ENCODE measurements at places on chromosomes 1 and 21. TPM values are rescaled to one million over a fixed set of nuclear protein-coding genes. Genes with fewer than 3 reads are reported as not detected.
A peak's percentile ranks its signal among the peaks of the same experiment; 100 is the strongest.

GRCh38 chr1:69568421-69569174 is 876 bp downstream of the LRRC7 start:
- peaks cover 10% of the 10 kb centered on the region for H3K36me3 ChIP-seq
- H3K4me3 ChIP-seq: no peak overlapping the region
- no peak for DNase-seq
- no peak overlapping the region for H3K27ac ChIP-seq

- DNase-seq: no peak
- H3K4me3 ChIP-seq: no peak overlapping the region
- no peak overlapping the region for H3K27ac ChIP-seq
- H3K4me1 ChIP-seq: no peaks in the 10 kb centered on the region
Observed at GRCh38 chr1:118264343-118264742, 79.3 kb upstream of the SPAG17 start.

GTF2B gene
- total RNA-seq: 43.1 TPM

DNA sequence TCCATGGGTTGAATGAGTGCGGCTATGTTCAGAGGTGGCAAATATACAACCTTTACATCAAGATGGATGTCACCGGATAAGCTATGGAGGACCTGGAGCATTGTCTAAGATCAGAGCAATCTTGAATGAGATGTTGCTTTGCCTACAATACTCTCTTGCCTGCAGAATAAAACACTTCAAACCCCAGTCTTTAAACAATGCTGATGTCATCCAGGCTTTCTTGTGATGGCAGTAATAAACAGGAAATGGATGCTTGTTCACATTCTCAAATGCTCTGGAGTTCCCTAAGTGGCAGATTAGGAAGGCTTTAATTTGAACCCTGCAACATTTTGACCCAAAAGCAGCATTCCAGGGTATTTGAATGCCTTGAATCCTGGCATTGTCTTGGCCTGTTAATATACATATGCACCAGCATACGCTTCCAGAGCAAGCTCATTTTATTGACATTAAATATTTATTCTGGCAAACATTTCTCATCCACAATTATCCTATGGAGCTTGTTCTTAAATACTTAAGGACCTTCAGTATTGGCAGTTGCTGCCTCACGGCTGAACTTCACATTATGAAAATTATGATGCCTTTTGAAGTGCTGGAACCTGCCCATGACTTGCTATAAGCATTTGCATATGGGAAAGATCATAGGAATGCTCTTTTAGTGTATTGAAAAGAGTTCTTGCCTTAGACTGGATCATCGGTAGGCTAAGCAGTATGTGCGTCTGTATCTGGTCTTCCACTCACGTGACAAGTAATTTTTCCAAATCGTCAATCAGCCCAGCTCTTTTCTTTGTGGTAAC is 422.7 kb downstream of the SIPA1L2 start:
- no peak overlapping the region for H3K4me3 ChIP-seq
- DNase-seq: no peak
- no peaks in the 10 kb centered on the region for H3K36me3 ChIP-seq
- peaks cover 32% of the 10 kb centered on the region for H3K27me3 ChIP-seq
- no peak overlapping the region for H3K27ac ChIP-seq

GRCh38 chr1:200550367-200550766 is 70.2 kb downstream of the KIF14 start:
- no peak overlapping the region for H3K4me3 ChIP-seq
- no peaks in the 10 kb centered on the region for H3K36me3 ChIP-seq
- no peaks in the 10 kb centered on the region for H3K27me3 ChIP-seq
- H3K27ac ChIP-seq: no peak overlapping the region
- no peaks in the 10 kb centered on the region for H3K4me1 ChIP-seq

DENND2C gene
- total RNA-seq: 0.81 TPM

LCE2C gene
- total RNA-seq: not detected

DNA sequence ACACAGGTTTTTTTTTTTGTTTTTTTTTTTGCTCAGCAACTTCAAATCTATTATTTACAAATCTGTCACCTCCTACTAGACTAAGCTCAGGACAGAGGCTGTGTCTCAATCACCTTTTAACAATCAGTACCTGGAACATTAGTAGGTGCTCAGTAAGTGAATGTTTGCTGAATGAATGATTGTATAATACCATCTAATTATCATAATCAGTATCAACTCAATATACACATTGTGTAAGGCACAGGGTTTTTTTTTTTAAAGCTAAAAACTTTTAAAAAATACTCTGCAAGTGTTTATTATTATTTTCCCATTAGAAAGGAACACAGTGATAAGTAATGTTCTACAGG is 9.2 kb downstream of the ERRFI1 start:
- peaks cover 10% of the 10 kb centered on the region for H3K27me3 ChIP-seq
- H3K36me3 ChIP-seq: no peaks in the 10 kb centered on the region
- H3K4me3 ChIP-seq: no peak overlapping the region
- peaks cover 5% of the 10 kb centered on the region for H3K4me1 ChIP-seq
- no peak for DNase-seq

INTS11 gene
- 204 TPM for total RNA-seq

GRCh38 chr1:224884361-224884801 is 45.1 kb upstream of the DNAH14 start:
- no peak for DNase-seq
- no peaks in the 10 kb centered on the region for H3K36me3 ChIP-seq
- H3K4me3 ChIP-seq: no peak overlapping the region

LYPLAL1 gene
- 12.5 TPM for total RNA-seq

GRCh38 chr1:162141281-162142054 is 72.0 kb downstream of the NOS1AP start:
- no peak overlapping the region for H3K27ac ChIP-seq
- H3K4me3 ChIP-seq: no peak overlapping the region
- peaks cover 22% of the 10 kb centered on the region for H3K27me3 ChIP-seq
- peaks cover 10% of the 10 kb centered on the region for H3K4me1 ChIP-seq

GRCh38 chr1:87243573-87243972 is 85.1 kb upstream of the LMO4 start:
- no peak overlapping the region for H3K4me3 ChIP-seq
- no peak overlapping the region for H3K27ac ChIP-seq
- no peaks in the 10 kb centered on the region for H3K4me1 ChIP-seq
- H3K36me3 ChIP-seq: no peaks in the 10 kb centered on the region

DIRAS3 gene
- not detected for total RNA-seq

GRCh38 chr1:54874079-54874830 is 12.7 kb downstream of the DHCR24 start:
- no peak overlapping the region for H3K4me3 ChIP-seq
- no peak overlapping the region for H3K27ac ChIP-seq
- DNase-seq: no peak
- H3K4me1 ChIP-seq: no peaks in the 10 kb centered on the region

GRCh38 chr1:219755234-219755633 is 142.3 kb upstream of the ZC3H11B start:
- no peaks in the 10 kb centered on the region for H3K27me3 ChIP-seq
- no peaks in the 10 kb centered on the region for H3K36me3 ChIP-seq
- DNase-seq: no peak
- H3K27ac ChIP-seq: no peak overlapping the region
- H3K4me3 ChIP-seq: no peak overlapping the region

PTPN14 gene
- total RNA-seq: 0.05 TPM

DNA sequence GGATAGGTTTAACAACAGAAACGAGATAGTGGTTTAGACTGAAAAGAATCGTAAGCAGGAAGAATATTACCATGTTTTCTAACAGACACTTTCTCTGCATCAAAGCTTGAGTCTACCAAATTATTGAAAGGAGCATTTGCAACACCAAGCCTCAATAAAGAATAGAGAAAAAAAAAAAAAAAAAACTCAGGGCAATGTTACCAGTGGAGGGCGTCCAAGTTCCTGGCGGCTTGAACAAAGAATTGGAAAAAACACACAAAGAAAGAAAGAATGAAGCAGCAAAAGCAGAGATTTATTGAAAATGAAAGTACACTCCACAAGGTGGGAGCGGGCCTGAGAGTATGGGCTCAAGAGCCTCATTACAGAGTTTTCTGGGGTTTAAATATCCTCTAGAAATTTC is 686.5 kb upstream of the ADGRL2 start:
- H3K27ac ChIP-seq: no peak overlapping the region
- H3K4me1 ChIP-seq: no peaks in the 10 kb centered on the region
- no peaks in the 10 kb centered on the region for H3K27me3 ChIP-seq
- no peak overlapping the region for H3K4me3 ChIP-seq
- no peak for DNase-seq

DHX9 gene
- 247 TPM for total RNA-seq

- peaks cover 8% of the 10 kb centered on the region for H3K4me1 ChIP-seq
- H3K36me3 ChIP-seq: no peaks in the 10 kb centered on the region
- H3K27ac ChIP-seq: no peak overlapping the region
- no peak overlapping the region for H3K4me3 ChIP-seq
Observed at GRCh38 chr1:17201201-17202021, 3.5 kb upstream of the PADI1 start.

- no peak for DNase-seq
- H3K36me3 ChIP-seq: no peaks in the 10 kb centered on the region
- no peaks in the 10 kb centered on the region for H3K27me3 ChIP-seq
- no peak overlapping the region for H3K27ac ChIP-seq
Observed at GRCh38 chr1:59278780-59279354, 18.0 kb upstream of the FGGY start.

DNA sequence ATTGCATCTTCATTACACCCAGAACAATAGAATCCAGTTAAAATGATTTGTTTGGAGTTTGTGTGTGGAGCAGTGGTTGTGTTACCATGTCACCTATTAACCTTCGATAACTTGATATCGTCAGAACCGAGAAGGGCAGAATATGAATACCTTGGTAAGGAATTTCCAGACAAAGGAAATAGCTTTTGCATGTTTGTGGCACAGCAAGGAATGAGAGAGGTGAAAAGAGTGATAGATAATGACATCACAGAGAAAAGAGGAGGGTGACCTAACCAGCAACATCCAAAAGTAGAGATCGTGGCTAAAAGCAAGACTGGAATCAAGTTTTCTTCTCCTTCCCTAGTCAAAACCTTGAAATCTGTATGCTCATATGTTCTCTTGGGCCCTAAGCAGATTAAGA is 244.6 kb upstream of the NEGR1 start:
- no peak for DNase-seq
- no peaks in the 10 kb centered on the region for H3K36me3 ChIP-seq
- H3K27ac ChIP-seq: no peak overlapping the region
- no peaks in the 10 kb centered on the region for H3K4me1 ChIP-seq
- no peaks in the 10 kb centered on the region for H3K27me3 ChIP-seq

- peaks cover 18% of the 10 kb centered on the region for H3K36me3 ChIP-seq
- H3K27me3 ChIP-seq: no peaks in the 10 kb centered on the region
- H3K27ac ChIP-seq: peak overlapping the region; percentile 79
- peak overlapping the region; percentile 66 for H3K4me3 ChIP-seq
- peaks cover 57% of the 10 kb centered on the region for H3K4me1 ChIP-seq
- no peak for DNase-seq
Observed at GRCh38 chr1:192529031-192529755, 46.4 kb upstream of the RGS1 start.

GRCh38 chr1:19435851-19436455 is 49.4 kb downstream of the CAPZB start:
- DNase-seq: no peak
- H3K4me1 ChIP-seq: peaks cover 56% of the 10 kb centered on the region
- peak overlapping the region; percentile 85 for H3K27ac ChIP-seq
- H3K27me3 ChIP-seq: no peaks in the 10 kb centered on the region
- no peaks in the 10 kb centered on the region for H3K36me3 ChIP-seq

SPRR4 gene
- not detected for total RNA-seq

GRCh38 chr1:76262601-76263000 is 188.1 kb downstream of the ST6GALNAC3 start:
- H3K27me3 ChIP-seq: no peaks in the 10 kb centered on the region
- no peak overlapping the region for H3K27ac ChIP-seq
- H3K4me3 ChIP-seq: no peak overlapping the region
- H3K36me3 ChIP-seq: no peaks in the 10 kb centered on the region
- H3K4me1 ChIP-seq: peaks cover 11% of the 10 kb centered on the region

FAM131C gene
- not detected for total RNA-seq

GRCh38 chr1:27967106-27967883 is 7.5 kb downstream of the XKR8 start:
- no peak overlapping the region for H3K4me3 ChIP-seq
- peaks cover 8% of the 10 kb centered on the region for H3K4me1 ChIP-seq
- DNase-seq: no peak

DNA sequence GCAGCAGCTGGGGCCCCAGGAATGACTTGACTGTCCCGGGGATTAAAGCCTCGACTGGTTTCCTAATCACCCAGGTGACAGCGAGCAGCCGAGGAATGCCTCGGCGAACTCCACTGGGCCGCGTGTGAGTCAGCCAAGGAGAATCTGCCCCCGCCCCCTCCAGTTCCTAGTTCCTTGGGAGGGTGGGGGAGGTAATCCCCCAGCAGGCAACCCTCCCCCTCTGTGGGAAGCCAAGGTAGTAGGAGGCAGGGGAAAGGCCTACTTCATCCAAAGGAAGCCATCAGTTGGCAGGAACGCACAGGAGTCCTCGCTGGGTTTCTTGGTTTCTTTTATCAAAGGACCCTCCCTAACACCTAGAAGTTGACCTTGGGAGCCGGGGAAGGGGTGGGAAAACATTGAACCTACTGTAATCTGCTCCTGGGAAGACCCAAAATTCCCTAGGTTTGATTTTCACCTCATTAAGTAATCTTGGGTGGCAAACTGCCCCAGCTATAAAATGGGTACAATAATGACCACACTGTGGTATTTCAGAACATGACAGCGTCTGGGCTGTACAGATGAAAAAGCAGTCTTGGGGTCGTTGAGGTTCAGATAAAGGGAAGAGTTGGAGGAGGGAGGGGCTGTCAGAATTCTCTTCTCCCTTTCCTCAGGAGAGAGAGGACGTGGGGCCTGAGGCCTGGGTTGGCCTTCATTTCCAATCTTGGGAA is 1.4 kb downstream of the TENT5B start:
- peaks cover 3% of the 10 kb centered on the region for H3K4me1 ChIP-seq
- H3K4me3 ChIP-seq: no peak overlapping the region
- no peak for DNase-seq
- peaks cover 14% of the 10 kb centered on the region for H3K27me3 ChIP-seq

DNA sequence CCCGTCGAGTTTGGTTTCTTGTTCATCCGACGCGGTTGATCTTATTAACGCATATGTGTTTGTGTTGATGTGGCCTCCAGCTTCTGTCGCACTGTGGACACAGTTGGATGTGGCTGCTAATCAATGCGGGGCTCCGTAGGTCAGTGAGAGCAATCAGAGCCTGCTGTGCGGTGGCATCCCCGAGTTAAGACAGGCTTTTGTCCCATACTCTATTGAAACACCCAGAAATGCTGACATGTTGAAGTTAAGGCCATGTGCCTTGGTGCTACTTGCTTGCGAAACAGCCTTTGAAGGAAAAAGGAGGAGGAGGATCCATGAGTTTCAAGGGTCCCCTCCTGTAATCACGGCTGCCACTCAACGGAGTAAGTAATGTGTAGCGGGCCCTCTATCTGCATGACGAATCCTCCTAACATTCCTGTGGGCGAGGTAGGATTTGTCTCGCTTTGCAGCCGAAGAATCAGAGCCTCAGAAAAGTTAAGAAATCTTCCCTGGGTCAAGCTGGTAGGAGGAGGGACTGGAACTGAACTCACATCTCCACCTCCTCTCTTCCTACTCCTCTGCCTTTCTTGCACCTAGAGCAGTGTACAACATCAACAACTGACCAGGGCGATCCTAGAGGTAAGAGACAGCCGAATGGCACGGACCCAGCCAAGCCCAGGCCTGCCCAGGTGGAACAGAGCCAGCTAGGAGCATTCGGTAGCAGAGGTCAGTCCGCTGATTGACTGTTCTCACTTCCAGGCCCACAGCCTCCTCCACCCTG is 19.5 kb downstream of the PDE9A start:
- H3K27me3 ChIP-seq: peaks cover 3% of the 10 kb centered on the region
- H3K36me3 ChIP-seq: no peaks in the 10 kb centered on the region
- no peaks in the 10 kb centered on the region for H3K4me1 ChIP-seq
- no peak overlapping the region for H3K4me3 ChIP-seq
